ENCODE measurements at places on chromosomes 5 and 9.
A peak's percentile ranks its signal among the peaks of the same experiment; 100 is the strongest.

DNA sequence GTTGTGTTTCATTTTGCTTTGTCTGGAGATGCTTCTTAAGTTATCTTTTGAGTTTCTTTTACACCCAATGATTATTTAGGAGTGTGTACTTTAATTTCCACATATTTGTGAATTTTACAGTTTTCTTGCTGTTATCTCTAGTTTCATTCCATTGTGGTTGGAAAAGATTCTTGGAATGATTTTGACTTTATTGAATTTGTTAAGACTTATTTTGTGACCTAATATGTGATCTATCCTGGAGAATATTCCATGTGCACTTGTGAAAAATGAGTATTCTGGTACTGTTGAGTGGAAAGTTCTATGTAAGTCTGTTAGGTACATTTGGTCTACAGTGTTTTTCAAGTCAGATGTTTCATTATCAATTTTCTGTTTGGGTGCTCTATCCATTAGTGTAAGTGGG lies 24.4 kb upstream of the GRAMD2B start:
- DNase-seq = no peak

DNA sequence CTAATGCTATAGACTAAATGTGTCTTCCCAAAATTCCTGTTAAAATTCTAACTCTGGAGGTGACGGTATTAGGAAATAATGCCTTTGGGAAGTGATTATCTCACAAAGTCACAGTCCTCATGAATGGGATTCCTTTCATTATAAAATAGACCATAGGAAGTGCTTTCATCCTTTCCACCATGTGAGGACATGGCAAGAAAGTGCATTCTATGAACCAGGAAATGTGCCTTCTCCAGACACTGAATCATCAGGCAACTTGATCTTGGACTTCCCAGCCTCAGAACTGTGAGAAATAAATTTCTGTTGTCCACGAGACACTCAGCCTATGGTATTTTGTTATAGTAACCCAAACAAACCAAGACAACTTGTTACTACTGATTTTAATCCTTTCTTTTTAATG lies 582.4 kb upstream of the C9orf72 start:
- no peak for DNase-seq

GRCh38 chr9:4801156-4801555 lies 8.4 kb downstream of the RCL1 start:
- no peak for DNase-seq

- peak; percentile 68 for DNase-seq
These were observed 427 bp downstream of the SERINC5 start for GRCh38 chr5:80255431-80255810.

DNA sequence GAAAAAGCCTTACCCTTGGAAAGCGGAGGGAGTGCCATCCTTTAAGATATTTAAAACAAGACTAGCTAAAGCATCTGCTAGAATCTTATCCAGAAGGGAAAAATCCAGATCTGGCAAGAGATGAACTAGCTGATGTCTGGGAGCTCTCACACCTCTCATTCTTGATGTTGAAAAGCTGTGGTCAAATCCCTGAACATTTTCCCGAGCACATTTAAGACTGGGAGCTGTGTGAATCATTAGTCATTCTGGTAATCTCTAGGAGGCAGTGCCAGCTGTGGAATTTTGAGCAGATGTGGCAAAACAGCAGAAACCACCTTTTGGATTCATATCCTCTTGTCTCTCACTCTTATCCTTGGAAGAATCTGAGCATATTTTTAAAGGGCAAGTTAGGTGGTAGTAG lies 218.0 kb downstream of the MAN2A1 start:
- no peak for DNase-seq

GRCh38 chr9:93908591-93909241 lies 46.4 kb downstream of the BARX1 start:
- DNase-seq = no peak

- DNase-seq = no peak
These were observed 180.5 kb downstream of the PIK3R1 start for GRCh38 chr5:68395926-68396511.

DNA sequence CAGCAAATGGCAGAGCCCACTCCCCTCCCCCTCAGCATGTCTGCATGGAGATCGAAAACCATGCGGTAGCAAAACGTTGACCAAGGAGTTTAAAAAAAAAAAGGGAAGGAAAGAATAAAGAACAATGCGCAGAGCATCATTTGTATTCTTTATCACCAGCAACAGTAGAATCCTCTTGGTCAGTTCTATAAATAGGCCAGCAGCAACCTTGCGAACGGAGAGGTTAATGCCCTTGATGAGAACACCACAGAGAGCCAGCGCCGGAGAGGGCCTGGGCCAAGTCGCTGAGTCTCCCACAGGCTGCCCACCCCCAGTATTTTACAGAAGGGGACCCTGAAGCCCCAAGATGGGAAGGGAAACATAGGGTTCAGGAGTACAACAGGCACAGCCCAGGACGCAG lies 22.7 kb downstream of the WHRN start:
- no peak for DNase-seq

DNA sequence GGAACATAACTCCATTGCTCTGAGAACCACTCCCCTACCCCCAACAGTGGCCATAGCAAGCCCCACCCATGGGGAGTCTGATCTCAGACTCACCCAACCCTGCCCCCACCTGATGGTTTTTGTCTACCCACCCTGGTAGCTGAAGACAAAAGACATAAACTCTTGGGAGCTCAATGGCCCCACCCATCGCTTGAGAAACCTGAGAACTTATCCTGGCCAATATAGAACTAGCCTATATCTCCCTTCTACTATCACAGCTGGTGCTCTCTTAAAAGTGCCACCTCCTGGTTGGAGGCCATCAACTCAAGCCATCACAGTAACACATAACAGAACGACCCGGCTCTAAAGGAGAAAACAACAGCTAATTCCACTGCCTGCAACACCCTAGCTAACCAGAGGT lies 47.9 kb upstream of the SNAPC3 start:
- DNase-seq = no peak

GRCh38 chr5:179275941-179276837 lies 69.1 kb downstream of the ADAMTS2 start:
- DNase-seq = peak; percentile 38

DNA sequence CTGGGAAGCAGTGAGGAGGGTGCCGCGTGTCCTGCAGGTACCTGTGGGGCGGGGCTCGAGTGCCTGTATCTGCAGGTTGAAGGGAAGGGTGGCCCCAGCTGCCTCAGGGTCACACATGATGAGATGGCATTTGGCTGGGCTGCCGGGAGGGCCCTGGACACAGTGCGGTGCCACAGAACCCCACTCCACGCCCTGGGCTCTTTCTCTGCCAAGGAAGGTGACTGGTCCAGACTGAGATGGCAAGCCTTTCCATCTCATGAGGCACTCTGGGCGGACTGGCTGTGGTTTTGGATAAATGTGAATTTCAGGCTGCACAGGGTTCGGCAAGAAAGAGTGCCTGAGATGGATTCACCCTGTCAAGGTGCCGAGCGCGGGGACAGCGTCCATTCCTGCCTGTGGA lies 69.4 kb downstream of the FGF18 start:
- no peak for DNase-seq

DNA sequence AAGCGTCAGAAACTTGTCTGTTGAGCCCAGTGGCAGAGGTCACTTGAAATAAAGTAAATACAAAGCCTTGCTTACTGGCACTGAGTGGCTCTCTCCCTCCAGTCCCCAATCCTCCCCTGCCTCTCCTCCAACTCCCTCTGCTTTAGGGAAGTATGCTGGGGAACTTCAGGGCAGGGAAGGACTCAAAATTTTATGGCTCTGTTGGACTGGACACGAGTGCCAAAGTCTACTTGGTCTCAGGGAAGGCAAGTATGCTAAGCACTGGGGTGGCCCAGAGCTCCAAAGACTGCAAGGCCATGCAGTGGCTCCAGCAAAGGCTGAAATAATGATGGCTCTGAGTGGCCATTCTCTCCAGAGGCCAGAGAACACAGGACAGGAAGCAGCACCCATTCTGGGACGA lies 9.6 kb downstream of the PLGRKT start:
- no peak for DNase-seq

DNA sequence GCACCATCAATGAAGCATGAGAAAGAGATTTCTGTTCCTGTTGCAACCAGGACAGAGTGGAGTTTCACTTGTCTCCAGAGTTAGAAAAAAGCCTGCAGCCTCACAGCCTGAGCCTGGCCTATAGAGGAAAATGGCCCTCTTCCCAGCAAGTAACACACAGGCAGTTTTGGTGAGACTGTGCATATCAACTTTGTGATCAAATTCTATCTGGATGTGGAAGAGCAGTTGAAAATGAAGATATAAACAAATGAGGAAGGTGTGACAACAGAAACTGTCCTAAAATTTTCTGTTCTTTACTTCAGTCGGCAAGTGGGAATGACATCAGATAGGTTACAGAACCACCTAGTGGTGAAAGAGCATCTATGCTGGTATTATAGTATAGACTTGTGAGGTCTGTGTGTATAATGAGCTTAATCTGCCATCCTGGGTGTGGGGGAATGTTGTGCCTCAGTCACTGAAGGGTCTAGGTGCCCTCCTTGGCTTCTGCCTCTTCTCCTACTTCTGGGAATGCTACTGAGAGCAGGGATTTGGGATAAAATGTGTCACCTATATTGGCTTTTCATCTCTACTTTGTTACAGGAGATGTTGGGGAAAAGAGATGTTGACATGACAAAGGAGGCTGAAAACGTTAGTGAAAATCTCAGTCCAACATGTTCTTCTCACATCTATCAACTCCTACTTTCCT lies 28.2 kb downstream of the YIPF5 start:
- DNase-seq = peak; percentile 59

DNA sequence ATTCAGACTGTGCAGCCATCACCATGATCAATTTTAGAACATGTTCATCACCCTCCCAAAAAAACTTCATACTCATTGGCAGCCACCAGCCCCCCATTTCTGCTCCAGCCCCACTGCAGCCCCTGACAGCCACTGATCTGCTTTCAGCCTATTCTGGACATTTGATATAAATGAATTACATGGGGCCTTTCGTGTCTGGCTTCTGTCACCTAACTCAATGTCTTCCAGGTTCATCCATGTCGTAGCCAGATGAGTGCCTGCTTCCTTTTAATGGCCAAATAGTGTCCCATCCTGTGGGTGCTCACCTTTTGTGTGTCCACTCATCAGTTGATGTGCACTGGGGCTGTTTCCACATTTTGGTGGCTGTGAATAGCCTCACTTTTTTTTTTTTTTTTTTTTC lies 63.5 kb downstream of the HMCN2 start:
- DNase-seq = no peak

DNA sequence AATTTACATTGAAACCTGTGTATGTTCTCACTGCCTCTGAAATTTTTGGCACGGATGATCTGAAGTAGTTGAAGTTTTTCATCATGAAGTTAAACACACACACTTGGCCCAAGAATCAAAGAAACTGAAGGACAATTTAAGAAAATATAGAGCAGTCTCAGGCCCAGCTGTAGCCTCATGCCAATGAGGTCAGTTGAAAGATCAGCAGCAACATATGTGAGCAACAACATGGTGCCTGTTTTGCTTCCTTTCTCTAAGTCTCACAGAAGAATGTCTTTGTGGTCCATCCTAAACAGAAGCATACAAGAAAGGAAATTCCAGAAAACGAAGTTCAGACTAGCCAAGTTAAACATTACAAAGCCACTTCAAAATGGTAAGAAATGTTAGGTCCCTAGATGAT lies 1737.2 kb downstream of the MAT2B start:
- no peak for DNase-seq

DNA sequence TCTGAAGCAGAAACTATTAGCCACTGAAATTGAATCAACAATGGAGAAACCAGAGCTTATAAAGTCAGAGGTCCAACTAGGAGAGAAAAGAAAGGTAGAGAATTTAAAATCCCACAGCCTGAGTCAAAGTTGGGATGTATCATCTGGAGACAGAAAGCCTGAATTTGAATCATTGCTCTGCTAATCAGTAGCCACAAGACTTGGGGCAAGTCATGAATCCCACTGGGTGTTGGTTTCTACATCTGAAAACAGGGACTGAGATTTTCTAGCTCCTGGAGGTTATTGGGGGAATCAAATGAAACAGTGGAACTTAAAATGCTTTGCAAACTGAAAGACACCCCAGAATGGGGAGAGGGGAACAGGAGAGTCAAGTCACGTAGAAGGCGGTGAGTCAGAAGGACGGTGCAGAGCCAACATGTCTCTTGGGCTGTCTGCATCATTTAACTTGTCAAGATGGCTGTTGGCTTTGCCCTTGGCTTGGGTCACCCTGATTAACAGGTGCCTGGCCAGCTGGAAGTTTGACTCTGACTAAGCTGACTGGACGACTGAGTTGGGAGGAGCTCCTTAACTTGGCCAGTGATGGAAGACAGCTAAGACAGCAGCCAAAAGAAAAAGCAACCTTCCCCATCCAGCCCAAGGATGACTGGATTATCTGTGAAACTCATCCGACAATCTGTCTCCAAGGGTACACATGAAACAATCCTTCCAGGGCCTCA lies 60.6 kb upstream of the ADRA1B start:
- DNase-seq = no peak
